Stimulated activated CD4-positive, alpha-beta T cell treated with anti-CD3 and anti-CD28 coated beads, TNF-alpha, amount 100 ng/mL, for 24 hours (primary cell): ENCODE measurements at places on chromosomes 5 and 9.

- no peak for DNase-seq
Measured at GRCh38 chr5:159864885-159865691, 51.2 kb upstream of the ADRA1B start.

DNA sequence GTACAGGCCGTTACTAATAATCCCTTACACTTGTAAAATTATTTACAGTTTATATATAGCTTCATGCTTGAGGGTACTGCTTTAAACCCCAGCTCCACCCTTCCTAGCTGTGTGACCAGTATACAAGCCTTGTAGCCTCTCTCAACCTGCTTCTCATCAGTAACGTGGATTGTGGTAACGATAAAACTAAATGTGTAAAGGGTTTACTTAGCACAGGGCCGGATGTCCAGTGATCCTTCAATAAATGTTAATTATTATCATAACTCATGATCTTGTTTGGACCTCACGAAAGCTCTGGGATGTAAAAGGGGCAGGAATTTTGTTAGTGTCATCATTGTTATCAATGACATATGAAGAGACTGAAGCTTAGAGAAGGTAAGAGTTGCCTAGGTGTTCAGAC, 7.5 kb upstream of the ARSI start:
- no peak for DNase-seq

DNA sequence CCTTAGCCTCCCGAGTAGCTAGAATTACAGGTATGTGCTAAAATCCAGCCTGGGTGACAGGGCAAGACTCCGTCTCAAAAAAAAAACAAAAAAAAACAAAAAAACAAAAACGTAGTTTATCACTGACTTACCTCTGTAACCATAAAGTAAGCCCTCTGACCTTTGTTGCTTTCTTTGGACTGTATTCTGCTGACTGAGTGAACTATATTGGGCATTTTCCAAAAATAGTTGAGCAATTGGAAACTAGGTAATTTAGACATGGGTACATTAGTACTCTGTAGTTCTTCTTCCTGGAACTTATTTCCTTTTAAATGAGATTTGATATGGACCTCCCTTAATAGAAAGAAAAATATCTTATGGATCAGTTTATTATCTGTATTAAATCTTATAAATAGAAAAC, 66.6 kb downstream of the ANKHD1 start:
- no peak for DNase-seq

- no peak for DNase-seq
Measured at GRCh38 chr9:3475300-3476020, 50.3 kb downstream of the RFX3 start.

DNA sequence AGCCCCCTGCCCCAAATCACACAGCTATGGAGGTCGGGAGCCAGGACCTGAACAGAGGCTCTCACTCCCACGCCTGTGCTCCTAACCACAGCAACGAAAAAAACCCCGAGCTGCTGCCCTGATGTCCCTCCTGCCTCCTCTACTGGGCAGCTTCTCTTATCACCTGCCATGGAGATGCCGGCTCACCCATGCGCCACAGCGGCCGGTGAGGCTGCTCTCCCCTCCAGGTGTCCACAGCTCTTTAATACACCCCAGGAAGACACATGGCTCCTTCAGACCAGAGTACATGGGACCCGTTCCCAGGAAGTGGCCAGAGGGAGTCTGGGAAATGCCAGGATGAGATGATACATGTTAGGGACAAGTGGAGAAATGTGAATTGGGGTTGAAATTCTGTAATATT, 110.9 kb downstream of the COL23A1 start:
- no peak for DNase-seq

GRCh38 chr9:115103746-115104477, 14.0 kb downstream of the TNC start:
- DNase-seq, result no peak

DNA sequence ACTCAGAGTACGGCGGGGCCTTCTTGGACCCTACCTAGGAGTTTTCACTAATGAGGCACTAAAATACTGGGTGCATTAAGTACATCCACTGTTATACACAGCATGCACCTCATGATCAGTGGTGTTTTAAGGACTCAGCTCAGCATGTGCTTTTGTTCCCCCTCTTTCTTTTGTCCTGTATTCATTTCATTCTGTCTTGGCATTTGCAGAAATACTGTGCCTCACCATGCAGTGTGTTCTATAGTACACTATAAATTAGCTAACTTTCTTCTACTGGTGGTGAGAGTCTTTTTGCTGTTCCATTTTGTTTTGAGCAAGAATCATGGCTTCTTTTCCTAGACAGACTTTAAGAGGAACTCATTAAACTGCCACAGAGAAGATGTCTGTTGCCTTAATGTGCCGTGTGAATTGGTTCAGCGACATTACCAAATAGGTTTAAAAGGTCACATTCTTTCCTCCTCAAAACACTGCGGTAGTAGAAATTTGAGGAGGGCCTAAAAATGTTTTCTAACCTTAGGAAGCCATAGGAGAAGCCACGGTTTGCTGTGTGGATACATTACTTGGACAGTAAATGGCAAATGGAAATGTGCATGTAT, 276.6 kb downstream of the MAST4 start:
- no peak for DNase-seq

GRCh38 chr5:146813346-146814157, 65.0 kb downstream of the PPP2R2B start:
- no peak for DNase-seq

- DNase-seq, result no peak
Measured at GRCh38 chr9:127931092-127931881, 710 bp upstream of the PIP5KL1 start.

GRCh38 chr9:73168298-73168934, 16.8 kb downstream of the ANXA1 start:
- DNase-seq, result no peak
